ENCODE measurements at places on chromosomes 16 and 17.

GRCh38 chr17:7515911-7516610, 31.9 kb downstream of the POLR2A start:
- DNase-seq, result no peak

- DNase-seq, result no peak
Observed at GRCh38 chr17:81183316-81183715, 17.3 kb upstream of the AATK start.

DNA sequence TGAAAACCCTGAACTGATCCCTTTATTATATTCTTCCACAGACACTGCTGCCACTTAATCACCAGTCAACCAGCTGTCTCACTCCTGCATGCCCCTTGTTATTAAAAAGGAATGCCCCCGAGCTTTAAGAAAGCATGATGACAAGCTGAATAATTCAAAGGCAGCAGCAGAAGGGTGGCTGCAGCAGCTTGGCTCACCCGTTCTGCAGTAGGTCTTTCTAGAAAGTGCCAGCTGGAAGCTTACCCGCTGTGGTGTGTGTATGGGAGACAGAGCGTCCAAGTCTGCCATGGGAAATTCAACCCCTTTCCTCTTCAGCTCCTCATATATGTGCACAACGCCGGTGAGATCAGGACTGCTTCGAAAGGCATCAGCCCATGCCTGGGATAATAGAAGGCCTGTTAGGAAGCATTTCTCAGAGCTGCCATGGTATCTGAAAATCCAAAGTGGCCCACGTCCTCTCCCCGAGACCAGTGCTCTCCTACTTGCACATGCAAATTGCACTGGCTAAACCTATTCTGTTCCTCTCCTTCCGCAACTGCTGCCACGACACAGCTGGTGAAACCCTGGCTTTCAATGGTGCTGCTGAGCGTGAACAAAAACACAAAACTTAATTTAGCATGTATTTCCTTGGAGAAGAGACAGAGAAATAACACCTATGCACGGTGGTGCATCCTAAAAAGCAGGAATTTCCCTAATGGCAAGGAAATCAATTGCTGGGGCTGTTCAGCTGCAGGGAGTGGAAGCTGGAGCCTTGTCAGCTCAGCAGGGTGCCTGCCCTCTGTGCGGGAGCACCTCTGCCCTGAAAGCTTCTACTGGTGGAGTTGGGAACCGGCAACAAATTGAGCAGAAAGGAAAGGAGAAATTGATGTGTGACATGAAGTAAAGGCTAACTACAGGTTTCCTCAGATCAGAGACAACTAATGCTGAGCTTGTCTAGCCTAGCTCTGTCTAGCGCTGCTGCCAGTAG, 47.9 kb upstream of the SREBF1 start:
- no peak for DNase-seq

GRCh38 chr16:20673882-20674683, 23.4 kb downstream of the ACSM1 start:
- DNase-seq, result no peak

- no peak for DNase-seq
Observed at GRCh38 chr17:18184143-18185031, 759 bp downstream of the ALKBH5 start.

- DNase-seq, result no peak
Observed at GRCh38 chr17:6502871-6503509, 53.4 kb downstream of the PITPNM3 start.

GRCh38 chr16:80752541-80752940, 51.9 kb downstream of the CDYL2 start:
- no peak for DNase-seq

GRCh38 chr17:80927791-80928216, 63.8 kb upstream of the CHMP6 start:
- DNase-seq, result no peak

GRCh38 chr17:34793231-34793908, 167.9 kb downstream of the CCT6B start:
- DNase-seq, result no peak

GRCh38 chr17:16924696-16925440, 47.0 kb downstream of the TNFRSF13B start:
- DNase-seq, result no peak

- no peak for DNase-seq
Observed at GRCh38 chr17:74598346-74599022, 6.4 kb upstream of the CD300LD start.

- no peak for DNase-seq
Observed at GRCh38 chr16:27499659-27500055, 50.1 kb downstream of the GTF3C1 start.

GRCh38 chr17:72122010-72122764, 1.4 kb downstream of the SOX9 start:
- peak; percentile 15 for DNase-seq

DNA sequence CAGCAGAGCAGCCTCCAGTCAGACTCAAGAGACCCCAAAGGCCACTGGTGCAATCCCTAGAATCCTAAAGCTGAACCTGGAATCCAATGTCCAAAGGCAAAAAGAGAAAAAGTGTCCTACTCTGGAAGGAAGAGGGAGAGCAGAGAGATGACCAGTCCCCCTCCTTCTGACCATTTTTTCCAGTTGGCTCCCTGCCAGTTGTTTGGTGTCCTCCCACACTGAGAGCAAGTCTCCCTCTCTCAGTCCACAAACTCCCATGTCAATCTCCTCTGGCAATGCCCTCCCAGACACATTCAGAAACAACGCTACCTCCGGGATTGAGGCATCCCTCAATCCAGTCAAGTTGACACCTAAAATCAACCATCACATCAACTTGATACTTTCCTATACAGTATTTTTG, 4.3 kb upstream of the CLEC19A start:
- DNase-seq, result no peak

DNA sequence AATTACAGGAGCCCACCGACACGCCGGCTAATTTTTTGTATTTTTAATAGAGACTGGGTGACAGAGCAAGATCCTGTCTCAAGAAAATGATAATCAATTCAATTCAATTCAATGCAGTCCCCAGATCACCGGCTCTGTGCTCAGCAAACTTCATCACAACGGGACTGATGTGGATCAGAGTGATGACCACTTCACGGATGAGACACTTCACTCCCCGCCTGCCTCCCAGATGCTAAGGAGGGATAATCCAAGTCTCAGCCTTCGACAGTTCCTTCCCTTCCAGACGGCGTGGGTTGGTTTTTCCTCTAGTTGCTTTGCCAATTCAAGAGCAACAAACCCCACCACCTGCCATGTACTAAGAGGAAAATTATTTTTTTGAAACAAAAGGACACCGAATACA, 93.8 kb downstream of the ZDHHC7 start:
- DNase-seq, result no peak

GRCh38 chr16:28146536-28146935, 65.2 kb downstream of the XPO6 start:
- DNase-seq, result no peak

- no peak for DNase-seq
Observed at GRCh38 chr16:27645396-27645795, 95.5 kb downstream of the KATNIP start.

DNA sequence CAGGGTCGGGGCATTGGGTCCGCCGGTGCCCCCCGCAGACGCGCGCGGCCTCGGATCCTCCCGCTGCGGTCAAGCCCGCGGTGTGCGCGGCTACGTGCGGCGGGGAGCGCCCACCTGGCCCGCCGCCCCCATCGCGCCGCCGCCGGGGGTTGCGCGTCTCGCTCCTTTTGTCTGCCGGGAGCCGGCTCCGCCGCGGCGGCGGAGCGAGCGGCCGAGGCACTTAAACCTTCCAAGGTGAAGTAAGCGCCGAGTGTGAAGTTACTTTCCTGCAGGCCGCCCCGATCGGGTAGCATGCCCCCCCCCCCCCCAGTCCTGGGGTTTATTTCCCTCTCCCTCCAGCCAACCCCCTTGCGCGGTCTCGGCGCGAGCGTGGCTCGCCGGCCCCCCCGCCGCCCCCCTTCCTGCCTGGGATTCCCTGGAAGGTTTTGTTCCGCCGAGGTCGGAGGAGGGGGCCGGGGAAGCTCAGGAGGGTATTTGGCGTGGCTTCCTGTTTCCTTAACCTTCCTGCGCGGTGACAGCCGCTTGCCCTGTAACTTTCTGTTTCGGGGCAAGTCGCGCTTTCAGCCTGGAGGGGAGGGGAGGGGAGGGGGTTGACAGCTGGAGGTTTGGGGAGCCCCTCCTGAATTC, 56.6 kb upstream of the GSE1 start:
- DNase-seq, result peak; percentile 19

DNA sequence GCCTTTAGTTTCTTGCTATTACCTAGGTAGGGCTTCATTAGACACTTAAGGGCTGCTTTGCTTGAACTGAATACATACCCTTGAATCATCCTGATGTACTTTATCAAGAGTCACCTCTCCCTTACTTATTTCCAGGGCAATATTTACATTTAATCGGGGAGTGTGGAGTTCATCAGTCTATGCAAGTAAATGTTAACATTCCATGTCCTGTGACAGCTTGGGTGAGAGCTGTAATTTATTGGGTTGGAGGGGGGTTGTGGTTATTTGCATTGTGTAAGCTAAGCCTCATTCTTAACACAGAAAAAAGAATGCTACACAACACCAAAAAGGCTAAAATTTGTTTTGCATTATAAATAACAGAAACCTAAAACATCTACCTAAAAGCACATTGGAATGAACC, 16.7 kb downstream of the KCNJ16 start:
- DNase-seq, result no peak

- no peak for DNase-seq
Observed at GRCh38 chr17:51739245-51739886, 419.1 kb downstream of the CA10 start.

GRCh38 chr17:73267648-73268537, 6.2 kb upstream of the CPSF4L start:
- no peak for DNase-seq

DNA sequence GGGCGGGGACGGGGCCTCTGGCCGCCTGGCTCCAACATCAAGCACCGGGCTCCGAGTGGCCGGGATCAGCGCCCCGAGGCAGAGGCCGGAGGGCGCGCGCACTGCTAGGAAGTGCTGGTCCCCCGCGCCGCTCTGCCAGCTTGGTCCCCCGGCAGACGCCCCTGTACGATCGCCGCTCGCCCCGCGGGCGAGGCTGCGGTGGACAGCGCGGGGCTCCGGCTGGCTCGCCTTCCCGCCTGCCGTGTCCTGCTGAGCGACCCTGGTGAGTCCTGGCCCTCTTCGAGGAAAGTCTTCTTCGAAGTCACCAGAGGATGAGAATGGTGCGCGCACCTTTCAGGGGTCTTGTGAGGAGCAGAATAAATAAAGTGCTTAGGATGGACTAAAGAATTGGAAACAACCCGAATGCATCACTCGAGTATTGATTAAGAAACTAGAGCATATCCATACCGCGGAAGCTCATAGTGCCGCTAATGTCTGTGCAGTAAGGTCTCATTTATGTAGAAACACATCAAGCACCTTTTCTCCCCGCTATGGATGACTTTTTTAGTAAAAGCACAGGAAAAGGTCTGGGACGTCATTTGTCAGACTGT, 392 bp downstream of the ZNF213 start:
- no peak for DNase-seq

- no peak for DNase-seq
Observed at GRCh38 chr17:68612209-68612922, 11.2 kb upstream of the FAM20A start.

DNA sequence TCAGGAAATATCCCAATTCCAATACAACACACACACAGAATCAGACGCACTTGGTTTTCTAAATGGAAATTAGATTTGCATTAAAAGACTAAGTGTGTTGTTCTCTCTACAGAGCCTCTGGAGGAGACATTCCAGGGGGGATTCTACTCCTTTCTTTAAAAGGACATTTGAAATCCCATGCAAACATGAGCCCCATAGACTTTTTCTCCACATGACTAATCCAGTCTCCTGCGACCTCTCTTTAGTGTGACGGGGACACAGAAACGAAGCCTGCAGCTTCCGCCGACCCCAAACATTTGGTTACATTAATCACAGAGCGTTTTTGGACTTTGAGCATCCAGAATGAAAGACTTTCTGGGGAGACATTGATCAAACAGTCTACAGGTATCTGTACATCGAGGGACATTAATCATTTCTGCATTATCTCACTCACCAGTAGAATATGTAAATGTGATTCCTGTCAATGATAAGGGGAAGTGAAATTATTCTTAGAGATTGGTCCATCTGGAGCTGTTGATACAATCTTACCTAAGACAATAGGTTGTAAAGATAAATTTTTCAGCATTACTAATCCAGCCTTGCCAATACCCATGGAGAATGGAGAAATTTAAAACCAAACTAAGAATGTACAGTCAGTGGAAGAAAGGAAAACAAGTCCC, 103.4 kb upstream of the IRX3 start:
- DNase-seq, result no peak

DNA sequence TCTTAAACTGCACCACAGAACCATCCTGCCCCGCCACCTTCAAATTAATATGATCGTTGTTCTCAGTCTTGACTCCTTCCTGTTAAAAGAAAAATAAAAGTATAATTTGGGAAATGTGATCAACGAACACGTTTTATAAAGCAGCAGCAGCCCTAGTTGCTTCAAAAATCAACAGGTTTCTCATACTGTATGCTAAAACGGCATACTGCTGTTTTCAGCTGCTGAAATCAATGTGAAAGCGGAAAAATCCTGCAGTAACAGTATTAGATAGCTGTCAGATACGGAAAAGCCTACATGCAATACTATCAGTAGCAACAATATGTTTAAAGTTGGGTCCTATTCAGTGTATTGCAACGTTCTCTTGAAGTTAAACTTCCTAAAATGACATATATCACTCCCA, 1.6 kb downstream of the SUMO2 start:
- no peak for DNase-seq

DNA sequence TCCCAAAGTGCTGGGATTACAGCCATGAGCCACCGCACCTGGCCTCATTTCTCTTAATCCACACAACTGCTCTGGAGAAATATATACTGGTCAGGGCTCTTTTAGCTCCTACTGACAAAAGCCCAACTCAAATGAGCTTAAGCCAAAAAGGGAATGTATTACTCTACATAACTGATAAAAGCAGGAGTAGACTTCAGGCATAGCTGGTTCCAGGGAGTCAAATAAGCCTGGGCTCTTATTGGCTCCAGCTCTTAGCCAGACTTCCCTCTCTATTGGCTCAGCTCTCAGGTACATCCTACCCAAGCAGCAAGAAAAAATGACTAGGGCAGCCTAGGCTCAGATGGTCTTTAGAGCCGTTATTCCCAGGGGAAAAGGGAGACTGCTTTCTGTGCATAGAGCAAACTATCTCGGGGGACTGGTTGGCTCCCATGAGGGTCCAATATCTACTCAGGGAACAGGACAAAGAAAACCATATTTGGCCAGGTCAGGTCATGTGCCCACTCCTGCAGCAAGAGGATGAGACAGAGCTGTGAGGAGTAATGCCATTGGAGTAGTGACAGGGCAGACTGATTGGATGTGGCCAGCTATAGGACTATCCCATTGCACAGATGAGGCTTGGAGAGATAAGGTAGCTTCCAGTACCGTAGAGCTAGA, 21.2 kb downstream of the TBX2 start:
- no peak for DNase-seq

Measured in LoVo (cell line).